ENCODE measurements at places on chromosomes 12 and 14. TPM values are rescaled to one million over a fixed set of nuclear protein-coding genes. Genes with fewer than 3 reads are reported as not detected.

PTPN21 gene
- 8.0 TPM for total RNA-seq

KERA gene
- not detected for total RNA-seq

CCDC177 gene
- not detected for total RNA-seq

CAPZA3 gene
- total RNA-seq = not detected

ZC3H10 gene
- 5.7 TPM for total RNA-seq

AQP6 gene
- under 0.01 TPM for total RNA-seq

VDR gene
- 15.8 TPM for total RNA-seq

SIX6 gene
- not detected for total RNA-seq

FMNL3 gene
- total RNA-seq = 46.4 TPM

C12orf76 gene
- total RNA-seq = 17.0 TPM

LRP10 gene
- 47.1 TPM for total RNA-seq

KRT5 gene
- not detected for total RNA-seq

KLRG1 gene
- 0.15 TPM for total RNA-seq

HSP90AA1 gene
- 202 TPM for total RNA-seq

DPY19L2 gene
- total RNA-seq = 1.3 TPM

RBMS2 gene
- total RNA-seq = 4.6 TPM

MOAP1 gene
- total RNA-seq = 15.9 TPM

CDCA3 gene
- total RNA-seq = 0.59 TPM

All from smooth muscle cell of the coronary artery (primary cell).